ACHN (cell line): ENCODE measurements at places on chromosomes 3 and 15.

DNA sequence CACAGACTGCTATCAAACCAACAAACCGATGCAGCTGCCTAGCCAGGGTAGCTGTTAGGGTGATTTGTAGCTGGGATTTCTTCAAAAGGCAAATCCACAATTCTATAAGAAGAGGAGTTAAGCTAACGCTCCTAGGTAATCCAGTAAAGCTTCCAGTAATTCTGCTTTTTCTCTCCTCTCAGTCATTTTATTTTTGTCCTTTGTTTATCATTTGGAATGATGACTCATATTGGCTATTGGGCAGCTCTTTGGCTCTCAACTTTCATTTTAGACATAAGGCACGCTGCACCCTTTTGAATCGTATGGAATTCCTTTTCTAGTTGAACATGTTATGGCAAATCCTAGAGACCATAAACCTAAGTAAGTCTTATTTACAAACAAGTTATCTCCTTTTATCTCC, 53.2 kb upstream of the PPARG start:
- no peak for DNase-seq

- peak; percentile 75 for DNase-seq
Measured at GRCh38 chr3:46909535-46910161, 32.1 kb downstream of the PTH1R start.

- DNase-seq, result no peak
Measured at GRCh38 chr3:126060613-126061145, 23.2 kb downstream of the SLC41A3 start.

- no peak for DNase-seq
Measured at GRCh38 chr3:172089250-172089649, 49.9 kb downstream of the FNDC3B start.

DNA sequence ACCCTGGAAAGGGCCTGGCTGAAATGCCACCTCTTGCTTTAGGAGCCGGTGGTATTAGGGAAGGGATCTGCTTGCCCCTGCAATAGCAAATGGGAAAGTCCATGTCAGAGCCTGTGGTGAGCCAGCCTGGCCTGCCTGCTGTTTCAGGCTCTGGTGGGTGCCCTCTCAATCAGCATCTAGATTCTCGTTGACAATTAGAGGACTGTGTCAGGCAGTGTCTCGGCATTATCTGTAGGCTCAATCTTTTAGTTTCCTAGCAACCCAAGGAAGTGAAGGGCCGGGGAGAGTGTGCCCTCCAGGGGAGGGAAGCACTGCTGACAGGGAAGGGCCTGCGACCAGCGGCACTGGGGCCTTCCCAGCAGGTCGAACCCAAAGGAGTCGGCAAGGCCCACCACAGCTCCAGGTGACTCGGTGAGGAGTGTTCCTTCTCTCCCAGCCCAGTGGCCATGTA, 42.1 kb downstream of the TLE3 start:
- DNase-seq, result no peak

DNA sequence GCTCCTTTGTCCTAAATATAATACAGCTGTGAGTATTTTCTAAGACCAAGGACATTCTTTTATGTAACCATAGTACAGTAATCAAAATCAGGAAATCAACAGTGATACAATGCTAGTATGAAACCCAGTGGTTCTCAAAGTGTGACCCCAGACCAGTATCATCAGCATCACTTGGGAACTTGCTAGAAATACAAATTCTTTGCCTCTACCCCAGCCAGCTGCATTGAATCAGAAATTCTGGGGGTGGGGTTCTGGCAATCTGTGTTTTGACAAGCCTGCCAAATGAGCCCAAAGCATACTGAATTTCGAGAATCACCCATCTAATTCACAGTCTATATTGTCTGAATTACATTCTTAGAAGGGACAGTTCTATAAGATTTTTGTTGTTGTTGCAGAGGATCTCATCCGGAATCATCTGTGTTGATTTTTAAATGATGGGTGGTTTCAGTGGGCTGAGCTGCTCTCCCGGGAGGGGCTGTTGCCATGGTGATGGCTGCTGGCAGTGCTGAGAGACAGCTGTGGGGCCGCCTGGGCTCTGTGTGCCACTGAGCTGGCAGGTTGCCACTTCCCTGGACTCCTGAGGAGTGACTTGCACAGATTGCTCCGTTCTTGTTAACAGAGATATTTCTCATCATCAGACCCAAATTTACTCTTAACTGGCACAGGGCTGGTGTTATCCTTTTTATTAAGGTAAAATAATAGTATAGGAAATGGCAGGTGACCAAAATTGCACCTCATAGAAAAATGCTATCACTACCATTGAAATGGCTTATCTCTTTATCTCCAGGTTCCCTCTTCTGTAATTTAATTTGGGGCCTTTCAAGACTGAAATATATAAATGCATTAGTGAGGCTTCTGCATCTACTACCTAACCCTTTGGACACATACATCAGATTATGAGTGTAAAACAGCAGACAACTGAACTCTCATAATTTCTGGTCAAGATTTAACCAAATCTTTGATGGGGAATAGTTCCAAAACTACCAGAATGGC, 56.5 kb downstream of the NEK11 start:
- DNase-seq, result no peak

DNA sequence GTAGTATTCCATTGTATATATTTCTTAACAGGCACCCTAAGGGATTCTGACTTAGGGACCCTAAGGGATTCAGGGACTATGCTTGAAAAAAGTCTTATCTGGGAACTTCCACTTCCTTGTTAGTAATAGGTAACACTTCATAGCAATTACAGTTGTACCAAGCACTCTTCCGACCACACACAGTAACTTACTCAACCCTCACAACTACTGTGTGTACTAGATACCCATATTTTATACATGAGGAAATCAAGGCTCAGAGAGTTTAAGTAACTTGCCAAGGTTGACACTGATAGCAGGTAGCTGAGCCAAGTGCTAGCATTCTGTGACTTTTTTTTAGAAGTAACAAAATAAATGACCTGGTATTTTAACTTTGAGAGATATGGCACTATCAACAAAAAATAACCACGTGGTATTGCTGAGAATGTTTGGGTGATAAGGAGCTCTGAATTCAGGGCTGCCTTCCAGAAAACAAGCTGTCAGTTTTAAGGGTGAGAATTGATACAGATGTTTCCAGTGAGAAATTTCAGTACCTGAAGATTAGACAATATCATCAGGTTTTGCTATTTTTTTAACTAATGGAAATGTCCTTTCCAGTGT, 210.3 kb upstream of the SUCLG2 start:
- no peak for DNase-seq

GRCh38 chr3:106309274-106309673, 440.5 kb upstream of the CBLB start:
- DNase-seq, result no peak

DNA sequence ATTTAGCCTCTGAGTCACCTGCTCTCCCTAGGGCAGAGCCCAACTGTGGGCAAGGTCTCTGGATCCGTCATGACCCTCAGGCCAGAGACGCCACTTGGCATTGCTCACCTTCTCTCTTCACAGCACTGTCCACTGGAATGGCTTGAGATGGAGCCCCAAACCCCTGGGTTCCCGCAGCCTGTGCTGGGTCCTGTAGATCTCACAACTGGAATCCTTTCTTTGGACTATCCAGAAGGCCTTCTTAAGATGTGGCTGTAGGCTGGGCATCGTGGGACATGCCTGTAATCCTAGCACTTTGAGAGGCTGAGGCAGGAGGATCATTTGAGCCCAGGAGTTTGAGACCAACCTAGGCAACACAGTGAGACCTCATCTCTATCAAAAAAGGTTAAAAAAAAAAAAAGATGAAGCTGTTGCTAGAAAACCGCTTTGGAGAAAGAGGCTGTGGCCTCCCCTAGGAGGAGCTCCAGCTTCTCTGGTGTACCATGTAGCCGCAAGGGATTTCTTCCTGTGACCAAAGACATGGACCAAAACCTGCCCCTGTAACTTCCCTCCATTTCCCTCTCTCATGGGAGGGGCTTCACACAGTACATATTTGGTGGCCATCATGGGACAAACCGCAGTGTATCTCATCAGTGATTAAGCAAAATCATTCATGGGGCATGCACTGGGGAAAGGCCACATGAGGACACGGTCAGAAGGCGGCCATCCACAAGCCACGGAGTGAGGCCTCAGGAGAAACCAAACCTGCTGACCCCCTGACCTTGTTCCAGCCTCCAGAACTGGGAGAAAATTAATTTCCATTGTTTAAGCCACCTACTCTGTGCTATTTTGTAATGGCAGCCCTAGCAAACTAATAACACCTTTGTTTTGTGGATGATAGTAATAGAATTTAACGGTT, 23.3 kb upstream of the BUB1B start:
- no peak for DNase-seq
